Kasumi-1 (cell line): ENCODE measurements at places on chromosomes 2 and 18.

DNA sequence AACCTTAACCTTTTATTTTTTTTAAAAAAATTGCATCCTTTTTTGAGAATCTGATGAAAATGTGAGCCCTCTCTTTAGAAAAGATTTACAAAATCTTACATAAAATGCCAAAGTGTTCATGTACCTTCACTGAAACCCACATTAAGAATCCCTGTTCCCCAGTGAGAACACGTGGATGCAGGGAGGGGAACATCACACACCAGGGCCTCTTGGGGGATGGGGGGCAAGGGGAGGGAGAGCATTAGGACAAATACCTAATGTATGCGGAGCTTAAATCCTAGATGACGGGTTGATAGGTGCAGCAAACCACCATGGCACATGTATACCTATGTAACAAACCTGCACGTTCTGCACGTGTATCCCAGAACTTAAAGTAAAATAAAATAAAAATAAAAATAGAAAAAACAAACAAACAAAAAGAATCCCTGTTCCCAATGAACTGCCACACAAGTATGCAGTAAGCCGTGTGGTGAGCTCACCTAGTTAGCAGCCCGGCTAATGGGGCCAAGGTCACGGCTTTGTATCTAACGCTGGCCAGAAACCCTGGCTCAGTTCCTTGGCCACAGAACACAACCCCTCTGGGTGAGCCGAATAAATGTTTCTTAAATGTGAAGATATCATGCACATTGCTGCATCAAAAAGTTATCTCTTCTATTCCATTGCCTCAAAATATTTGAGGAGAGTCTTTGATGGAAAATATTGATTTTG, 41.4 kb downstream of the CHST9 start:
- DNase-seq, result no peak

DNA sequence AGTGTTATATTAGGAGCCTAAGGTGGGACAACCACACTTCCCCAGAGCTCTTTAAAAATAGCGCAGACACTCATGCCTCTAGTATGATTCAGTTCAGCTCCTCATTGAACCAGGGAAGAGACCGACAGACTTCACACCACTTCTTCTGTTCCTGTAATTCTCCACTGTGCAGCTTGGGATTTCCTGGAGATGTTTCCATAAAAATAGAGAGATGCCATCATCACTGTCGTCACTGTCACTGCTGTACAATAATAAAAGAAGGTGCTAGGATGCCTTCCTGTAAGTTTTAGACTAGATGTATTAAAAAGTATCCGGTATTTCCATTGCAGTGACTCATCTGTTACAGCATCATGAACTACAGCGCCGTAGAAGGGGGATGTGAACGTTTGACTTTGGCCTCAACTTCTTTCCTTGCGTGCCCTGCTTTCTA, 110.9 kb downstream of the FAM210A start:
- DNase-seq, result peak; percentile 65

GRCh38 chr2:217968023-217968422, 34.8 kb downstream of the TNS1 start:
- DNase-seq, result no peak

DNA sequence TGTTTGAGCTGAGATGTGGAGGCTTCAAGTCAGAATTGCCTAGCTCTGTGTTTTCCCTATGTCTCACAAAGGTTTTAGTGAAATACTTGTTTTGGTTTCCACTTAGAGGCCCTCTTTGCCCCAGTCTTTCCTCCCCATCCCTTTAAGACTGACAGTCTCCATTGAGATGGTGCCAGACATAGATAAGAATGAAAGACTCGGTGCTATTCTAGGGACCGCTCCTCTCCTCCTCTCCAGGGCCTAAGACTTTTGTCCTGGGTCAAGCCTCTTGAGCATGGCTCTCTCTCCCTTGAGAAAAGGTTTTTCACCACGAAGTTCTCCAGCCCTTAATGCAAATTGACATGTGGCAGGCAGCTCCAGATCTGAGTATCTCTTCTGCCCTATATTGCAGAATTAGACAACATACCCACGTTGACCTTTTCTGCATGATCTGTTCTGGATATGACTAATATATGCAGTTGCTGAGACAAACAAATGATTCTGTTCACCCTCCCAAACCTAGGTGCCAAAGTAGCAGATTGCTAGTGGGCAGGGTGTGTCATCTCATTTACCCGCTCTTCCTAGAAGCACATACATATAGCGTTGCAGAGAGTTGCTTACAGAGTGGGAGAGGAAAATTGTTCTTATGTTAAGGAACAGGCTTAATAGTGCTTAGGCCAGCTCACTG, 47.5 kb upstream of the ACSL3 start:
- DNase-seq, result no peak
